ENCODE measurements at places on chromosomes 5 and 9.

- DNase-seq: no peak
Observed at GRCh38 chr9:77486968-77487367, 161.2 kb downstream of the GNA14 start.

GRCh38 chr9:125820100-125820804 lies 73.1 kb downstream of the PBX3 start:
- no peak for DNase-seq

DNA sequence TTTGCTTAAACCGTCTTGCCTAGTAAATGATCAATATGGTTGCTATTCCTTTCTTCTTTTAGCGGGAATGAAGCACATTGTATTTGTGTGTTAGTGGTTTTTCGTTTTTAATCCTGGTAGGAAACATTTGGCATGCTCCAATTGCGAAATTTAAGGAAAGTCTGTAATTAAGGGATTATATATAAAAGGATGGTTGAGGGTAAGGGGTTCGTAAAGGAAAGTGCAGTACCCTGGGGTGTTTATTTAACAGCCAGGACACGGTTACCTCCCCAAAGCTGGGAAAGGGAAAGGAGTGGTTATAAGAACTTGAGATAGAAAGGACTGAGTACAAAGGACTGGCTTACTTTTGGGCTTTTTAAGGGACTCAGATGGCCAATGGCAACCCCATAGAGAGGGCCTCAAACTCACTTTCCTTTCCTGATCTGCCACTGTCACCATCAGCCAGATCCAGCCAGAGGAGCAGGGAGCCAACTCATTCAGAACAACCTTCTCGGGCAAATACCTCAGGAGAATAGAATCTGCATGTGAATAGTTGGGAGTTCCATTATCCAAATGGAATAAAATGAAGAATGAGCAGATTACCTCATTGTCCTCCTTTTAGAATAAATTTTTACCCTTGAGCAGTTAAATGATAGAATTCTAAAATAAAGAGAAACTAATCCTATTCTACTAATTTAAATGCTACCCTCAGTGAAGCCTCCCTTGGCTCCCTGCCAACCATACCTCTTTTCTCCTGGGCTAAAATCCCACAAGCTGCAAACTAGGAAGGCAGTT lies 117.7 kb downstream of the SNCAIP start:
- peak; percentile 52 for DNase-seq

- DNase-seq: no peak
Observed at GRCh38 chr5:131758520-131758900, 38.3 kb downstream of the FNIP1 start.

DNA sequence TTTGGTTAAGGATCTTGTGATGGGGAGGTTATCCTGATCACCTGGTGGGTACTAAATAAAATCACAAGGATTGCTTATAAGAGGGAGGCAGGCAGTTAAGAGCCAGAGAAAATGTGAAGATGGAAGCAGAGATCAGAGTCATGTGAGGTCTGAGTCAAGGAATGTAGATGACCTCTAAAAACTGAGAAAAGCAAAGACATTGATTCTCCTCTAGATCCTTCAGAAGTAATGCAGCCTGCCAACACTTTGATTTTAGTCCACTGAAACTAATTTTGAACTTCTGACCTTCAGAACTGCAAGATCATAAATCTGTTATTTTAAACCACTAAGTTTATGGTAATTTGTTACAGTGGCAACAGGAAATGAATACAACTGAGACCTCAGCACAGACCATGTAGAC lies 499.0 kb downstream of the GADD45G start:
- DNase-seq: no peak

- DNase-seq: no peak
Observed at GRCh38 chr9:127854184-127854806, at the start of gene ENG. TSS of gene ENG (minus strand) at chr9:127854658. CDS start at chr9:127854355, 303 bp downstream.

- DNase-seq: no peak
Observed at GRCh38 chr9:102769307-102769706, 225.8 kb upstream of the CYLC2 start.

DNA sequence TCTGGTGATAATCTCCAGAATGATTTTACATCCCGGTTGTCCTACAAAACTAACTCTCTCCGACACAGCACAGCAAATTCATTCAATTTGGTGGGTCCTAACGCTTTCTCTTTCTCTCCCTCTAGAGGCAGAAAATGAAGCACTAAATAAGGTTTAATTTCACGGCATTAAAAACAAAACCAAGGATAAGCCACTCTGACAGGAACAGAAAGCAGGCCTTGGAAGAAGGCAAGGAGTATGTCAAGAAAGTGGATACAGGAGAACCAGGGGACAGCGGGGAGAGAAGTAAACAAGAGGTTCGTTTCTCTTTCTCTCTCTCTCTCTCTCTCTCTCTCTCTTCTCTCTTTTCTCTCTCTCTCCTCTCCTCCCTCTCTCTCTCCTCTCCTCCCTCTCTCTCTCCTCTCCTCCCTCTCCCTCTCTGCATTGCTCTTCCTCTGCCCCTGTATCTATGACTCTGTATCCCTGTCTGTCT lies 49.8 kb downstream of the EBF1 start:
- DNase-seq: no peak

GRCh38 chr5:65927503-65928321 lies 1.3 kb downstream of the ERBIN start:
- DNase-seq: no peak

- no peak for DNase-seq
Observed at GRCh38 chr5:56147106-56147505, 86.0 kb downstream of the ANKRD55 start.

- DNase-seq: no peak
Observed at GRCh38 chr5:163894645-163895044, 389.2 kb downstream of the MAT2B start.

DNA sequence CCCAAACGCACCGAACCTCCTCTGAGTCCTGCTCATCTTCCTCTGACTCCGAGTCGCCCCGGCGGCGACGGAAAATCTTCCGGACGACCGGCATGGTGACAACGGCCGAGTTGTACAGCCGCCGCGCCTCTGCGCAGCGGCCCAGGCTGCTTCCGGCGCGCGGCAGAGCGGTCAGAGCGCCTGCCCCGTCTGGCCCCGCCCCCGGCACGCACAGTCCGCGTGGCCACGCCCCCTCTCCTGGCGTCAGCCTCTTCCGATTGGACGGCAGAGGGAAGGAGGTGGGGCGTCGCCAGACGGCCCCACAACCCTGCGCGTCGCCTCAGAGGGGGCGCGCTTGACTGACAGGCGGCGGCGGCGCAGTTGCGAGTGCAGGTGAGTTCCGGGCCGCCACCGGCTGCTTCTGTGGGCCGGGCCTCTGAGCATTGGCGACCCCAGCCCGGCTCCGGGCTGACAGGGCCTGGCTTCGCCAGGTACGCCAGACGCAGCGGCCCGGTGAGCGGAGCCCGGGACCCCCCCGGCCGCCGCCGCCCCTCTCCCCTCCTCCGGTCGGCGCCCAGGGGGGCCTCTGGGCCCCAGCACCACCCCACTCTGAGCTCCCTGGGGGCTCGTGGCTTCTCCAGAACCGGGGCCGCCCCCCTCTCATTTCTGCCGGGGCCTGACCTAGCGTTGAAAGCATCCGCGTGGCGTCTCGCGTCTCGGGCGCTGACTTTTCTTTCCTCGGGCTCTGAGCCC lies at the start of the genes C9orf78 and USP20:
C9orf78 (minus strand) TSS at position 148 of the 732 bp plus-strand sequence; CDS start at position 94, 54 bp downstream.
USP20 (plus strand) TSS at position 331 of the 732 bp plus-strand sequence. CDS start 17,098 bp downstream, outside the sequence.
- DNase-seq: peak; percentile 98

DNA sequence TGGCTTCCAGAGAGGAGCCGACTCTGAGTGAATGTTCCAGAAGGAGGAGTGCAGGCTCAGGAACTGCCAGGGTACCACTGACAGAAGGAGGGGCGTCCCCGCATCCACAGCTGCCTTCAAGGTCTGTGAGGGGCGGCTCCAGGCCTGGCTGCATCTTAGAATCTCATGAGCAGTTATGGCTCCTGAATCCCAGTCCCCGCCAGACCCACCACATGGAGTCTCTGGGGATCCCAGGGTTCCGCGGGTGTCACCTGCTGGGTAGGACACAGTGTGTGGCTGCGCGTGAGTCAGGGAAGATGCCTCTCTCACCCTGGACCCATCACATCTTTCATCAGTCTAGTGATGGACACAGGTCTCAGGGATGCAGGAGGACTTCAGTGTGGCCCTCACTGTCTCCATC lies 79.2 kb downstream of the COL5A1 start:
- no peak for DNase-seq

DNA sequence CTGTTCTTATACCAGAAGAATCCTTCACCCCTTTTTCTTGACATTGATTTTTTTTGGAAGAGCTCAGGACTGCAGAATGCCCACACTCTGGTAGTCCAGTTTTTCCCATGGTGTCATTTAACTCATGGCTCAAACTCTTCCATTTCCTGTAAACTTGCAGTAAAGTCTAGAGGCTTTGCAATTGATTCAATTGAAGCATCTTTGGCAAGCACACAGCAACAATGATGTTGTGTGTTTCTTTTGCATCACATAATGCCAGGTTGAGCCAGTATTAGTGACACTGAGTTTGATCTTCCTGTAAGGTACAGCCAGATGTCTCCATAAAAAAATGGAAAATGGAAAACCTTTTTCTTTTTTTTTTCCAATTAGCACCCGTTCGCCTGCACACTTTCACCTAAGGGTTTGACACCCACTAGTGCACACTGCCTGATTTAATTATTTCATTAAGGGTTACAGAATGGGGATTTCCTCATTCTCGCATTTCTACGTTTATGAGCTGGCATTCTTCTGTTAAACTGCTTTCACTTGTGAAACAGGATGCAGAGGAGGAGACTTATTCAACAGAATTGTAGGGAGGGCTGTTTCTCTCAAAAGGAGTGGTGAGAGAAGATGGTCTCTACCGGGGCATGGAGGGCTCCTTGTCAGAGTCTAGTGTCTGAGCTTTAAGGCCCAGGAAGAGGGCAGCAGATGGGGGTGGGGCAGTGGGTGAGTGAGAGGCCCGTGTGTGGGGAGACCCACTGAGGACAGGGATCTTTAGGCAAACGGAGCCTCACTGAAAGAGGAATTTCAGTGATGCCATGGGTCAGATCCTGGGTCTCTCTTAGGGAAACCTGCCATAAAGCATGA lies 2.2 kb upstream of the S1PR3 start:
- no peak for DNase-seq

- peak; percentile 82 for DNase-seq
Observed at GRCh38 chr5:172772112-172772906, 1.3 kb upstream of the DUSP1 start.

DNA sequence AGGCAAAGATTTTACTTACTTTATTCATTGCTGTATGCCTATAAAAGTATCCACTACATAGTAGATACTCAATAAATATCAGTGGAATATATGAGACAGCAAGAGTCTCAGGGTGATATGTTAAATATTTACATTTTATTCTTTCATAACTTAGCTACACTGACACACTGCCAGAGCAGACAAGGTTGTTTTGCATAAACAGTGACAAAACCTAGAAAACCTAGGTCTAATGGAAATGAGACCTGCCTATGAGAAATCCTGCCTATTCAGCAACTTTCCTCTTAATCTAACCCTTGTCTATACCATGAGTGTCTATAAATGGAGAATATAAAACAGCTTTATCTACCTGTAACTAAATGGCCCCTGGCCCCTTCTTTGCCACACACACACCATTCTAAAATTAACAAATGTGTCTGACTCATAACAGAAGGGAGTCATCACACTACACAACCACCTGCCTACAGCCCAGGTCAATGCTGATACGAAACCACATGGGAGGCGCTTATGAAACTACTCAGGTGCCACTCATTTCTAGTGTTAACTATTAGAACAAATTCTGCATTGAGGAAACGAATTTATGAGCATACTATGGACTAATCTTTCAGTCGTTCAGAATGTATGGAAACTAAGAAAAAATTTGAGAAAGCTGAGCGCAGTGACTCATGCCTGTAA lies 60.3 kb downstream of the UBAP2 start:
- no peak for DNase-seq

DNA sequence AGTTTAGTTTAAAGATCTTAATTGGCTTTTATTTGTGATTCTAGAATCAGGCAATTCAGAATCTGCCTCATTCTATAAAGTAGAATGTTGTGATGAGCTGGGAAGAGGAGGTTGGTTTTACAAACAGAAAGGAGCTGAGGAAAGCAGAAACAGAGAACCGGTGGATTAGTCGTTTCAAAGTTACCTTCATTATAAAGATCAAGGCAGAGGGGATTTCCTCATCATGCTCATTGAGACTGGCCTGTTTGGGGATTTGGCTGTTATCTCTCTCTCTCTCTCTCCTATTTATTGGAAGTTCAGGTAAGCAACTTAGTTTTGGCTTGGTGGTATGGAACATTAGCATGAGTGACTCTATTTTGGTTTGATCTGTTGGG lies 134.0 kb downstream of the GCNT1 start:
- no peak for DNase-seq

DNA sequence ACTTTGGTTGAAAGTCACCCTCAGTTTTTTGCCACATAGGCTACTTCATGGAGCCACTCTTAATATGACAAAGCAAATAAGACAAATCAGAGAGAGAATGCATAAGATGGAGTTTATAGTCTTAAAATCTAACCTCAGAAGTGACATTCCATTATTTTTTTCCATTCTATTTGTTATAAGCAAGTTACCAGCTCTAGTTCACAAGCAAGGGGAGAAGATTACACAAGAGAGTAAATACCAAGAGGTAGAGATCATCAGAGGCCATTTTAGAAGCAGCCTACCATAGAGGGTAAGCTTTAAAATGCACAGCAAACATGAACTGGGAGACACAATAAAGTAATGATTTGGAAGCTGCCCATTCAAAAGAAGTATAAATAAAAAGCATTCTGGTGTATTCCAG lies 651.3 kb upstream of the MEF2C start:
- no peak for DNase-seq

- no peak for DNase-seq
Observed at GRCh38 chr5:15933259-15934207, 246.1 kb downstream of the MARCHF11 start.

DNA sequence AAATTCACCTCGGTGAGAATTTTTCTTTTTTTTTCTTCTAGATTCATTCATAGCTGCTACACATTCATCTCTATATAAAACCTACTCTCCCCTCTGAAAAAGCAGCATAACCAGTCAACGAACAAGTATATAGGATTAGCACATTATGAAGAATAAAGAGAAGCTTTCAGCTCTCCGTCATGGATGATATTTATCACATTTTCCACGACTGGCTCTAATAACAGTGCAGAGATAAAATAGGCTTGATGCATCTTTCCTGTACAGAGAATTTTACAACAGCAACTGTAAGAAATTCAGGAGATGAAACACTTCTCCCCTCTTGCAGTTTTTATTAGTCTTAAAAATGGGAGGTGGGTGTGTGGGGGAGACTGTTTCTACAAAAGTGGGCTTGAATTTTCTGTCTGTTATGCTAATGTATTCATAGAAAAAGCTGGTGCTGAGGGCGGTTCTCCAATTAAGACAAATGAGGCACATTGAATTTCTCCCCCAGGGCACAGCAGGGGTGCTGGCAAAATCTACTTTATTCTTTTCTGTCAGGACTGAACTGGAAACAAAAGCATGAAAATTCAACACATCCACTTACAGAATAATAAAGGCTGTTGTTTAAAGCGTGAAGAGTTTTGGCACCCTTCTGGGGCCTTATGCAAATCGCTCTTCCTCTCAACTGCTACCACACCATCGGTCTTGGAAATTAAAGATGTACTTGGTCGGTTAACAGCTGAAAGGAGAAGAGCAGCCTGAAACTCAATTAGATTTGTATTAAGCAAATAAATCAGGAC lies 233.9 kb upstream of the ZNF608 start:
- peak; percentile 82 for DNase-seq

- DNase-seq: peak; percentile 40
Observed at GRCh38 chr5:170176916-170177315, 55.9 kb upstream of the C5orf58 start.

GRCh38 chr9:130364619-130365322 lies 80.0 kb upstream of the ASS1 start:
- no peak for DNase-seq

All from NCI-H345 (cell line).